ENCODE measurements at places on chromosomes 2 and 18. TPM values are rescaled to one million over a fixed set of nuclear protein-coding genes. Genes with fewer than 3 reads are reported as not detected.

- peak; percentile 50 for DNase-seq
These were observed 26.7 kb downstream of the POLR1A start for GRCh38 chr2:86078774-86079545.

GRCh38 chr2:14189929-14190328 lies 442.6 kb upstream of the LRATD1 start:
- no peak for DNase-seq

- DNase-seq = no peak
These were observed 223.6 kb upstream of the GULP1 start for GRCh38 chr2:188068093-188068492.

GRCh38 chr2:230885463-230886130 lies 20.9 kb downstream of the ITM2C start:
- DNase-seq = no peak

- DNase-seq = no peak
These were observed 26.3 kb downstream of the DHRS9 start for GRCh38 chr2:169095621-169096105.

GRCh38 chr18:47944972-47945852 lies 14.8 kb upstream of the SMAD2 start:
- DNase-seq = no peak

GRCh38 chr18:14769381-14769780 lies 21.4 kb downstream of the ANKRD30B start:
- no peak for DNase-seq

DNA sequence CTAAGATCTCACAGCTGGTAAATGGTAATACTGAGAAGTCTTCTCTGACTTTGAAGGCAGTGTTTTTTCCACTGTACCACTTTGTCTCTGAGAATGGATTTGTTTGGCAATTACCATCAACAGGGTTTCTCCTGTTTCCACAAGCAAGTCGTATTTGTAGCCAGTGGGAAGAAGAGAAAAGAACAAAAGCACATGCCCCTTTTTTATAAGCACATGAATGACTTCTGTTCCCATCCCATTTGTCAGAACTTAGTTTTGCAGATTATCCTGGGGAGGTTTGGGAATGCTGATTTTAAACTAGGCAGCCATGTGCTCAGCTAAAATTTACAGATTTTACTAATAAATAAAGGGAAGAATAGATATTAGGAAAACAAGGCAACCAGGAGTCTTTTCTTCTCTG lies 92.9 kb upstream of the ZSWIM2 start:
- DNase-seq = no peak

- no peak for DNase-seq
These were observed 123.7 kb upstream of the SP3 start for GRCh38 chr2:174088706-174089460.

- no peak for DNase-seq
These were observed 21.7 kb upstream of the BAZ2B start for GRCh38 chr2:159637988-159638501.

DNA sequence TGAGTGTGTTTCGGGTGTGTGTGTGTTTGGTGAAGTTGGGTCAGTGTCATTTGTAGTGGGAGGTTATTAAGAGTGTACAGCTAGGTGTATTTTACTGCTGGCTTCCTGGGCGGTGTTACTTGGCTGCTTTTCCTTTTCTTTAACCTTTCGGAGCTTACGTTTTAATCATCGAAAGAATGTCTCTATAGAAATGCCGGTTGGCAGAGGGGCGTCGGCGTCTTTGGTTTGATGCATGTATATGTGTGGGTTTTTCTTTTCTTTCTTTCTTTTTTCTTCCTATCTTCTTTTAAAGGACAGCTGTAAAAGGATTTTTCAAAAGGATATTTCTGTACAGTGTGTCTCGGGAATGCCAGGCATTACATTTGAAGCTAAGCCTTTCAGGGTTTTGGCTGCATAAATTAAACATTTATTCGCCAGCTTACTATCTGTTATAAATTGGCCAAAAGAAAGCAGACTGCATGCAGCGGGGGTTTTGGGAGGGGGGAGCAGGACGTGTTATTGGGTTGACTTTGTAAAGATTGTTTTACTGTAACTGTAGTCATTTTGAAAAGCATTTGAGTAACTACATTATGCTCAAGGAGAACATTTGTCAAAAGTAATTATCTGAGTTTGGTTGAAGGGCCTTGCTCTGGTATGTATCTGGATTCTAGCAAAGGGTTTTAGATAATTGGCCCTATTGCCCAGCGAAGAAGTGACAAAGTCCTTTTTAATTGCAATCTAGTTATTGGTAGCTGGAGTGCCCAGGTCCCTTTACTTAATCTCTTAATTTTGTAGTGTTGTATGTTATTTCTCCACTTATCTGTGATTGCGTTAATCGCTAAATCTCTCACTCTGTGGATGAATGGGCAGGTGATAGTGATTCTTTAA lies 1.6 kb downstream of the ASXL3 start:
- no peak for DNase-seq

DNA sequence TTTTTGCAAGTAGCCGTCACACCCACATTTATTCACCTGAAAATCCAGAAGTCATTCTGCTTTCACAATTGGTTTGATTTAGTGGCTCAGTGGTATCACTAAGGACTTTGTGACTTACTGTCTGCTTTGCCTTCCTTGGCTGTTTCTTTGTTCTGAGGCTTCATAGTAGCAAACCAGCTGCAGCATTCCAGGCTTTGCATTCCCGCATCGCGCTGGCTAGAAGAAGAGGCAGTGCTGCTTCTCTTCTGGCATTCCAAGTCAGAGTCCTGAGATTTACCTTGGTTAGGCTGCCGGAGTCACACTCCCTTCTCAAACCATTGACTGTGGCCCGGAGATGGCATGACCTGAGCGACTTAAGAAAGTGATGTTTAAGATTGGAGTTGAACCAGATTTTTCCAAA lies 35.1 kb downstream of the MYO1B start:
- DNase-seq = no peak

DNA sequence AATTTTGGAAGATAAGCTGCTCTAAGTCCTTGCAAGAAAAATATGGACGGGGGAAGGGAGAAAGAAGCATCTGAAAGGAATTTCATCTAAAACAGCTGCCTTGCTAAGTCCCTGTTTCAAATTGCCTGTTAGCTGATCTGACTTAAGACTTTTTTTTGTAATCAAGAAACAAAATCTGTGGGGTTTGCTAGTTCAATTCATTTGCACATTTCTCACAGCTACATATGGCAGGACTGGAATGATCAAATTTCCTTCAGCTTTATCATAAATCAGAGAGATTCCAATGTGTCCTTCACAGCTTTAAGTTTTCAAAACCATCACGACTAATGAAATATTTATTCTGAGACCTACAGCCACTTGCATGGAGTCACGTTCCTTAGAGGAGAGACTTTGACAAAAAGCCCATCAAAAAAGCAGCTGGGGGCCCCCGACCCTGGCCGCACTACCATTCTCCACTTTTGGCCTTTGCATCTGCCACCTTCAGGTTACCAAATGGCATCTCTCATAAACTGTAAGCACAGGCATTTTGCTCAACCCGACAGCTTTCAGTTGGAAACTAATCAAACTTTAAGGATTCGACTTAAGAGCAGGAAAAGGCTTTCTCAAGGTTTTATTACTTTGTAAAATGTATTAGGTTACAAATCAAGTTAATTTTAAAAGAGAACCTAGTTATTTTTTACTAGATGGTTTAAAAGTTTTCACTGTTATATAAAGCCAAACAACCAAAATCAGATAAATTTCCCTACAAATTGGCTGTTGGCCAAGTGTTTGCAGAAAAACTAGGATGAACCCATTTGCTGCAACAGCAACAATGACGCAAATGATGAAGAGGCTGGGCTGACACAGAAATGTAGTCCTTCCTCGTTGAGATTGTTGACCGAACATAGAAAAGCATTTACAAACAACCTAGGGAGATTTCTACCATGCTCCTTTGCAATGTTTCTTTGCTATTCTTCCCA lies 100.4 kb upstream of the RND3 start:
- DNase-seq = no peak

- no peak for DNase-seq
These were observed 79.1 kb downstream of the MAPK4 start for GRCh38 chr18:50638884-50639420.

GRCh38 chr2:149627111-149627801 lies 39.7 kb upstream of the MMADHC start:
- no peak for DNase-seq

DNA sequence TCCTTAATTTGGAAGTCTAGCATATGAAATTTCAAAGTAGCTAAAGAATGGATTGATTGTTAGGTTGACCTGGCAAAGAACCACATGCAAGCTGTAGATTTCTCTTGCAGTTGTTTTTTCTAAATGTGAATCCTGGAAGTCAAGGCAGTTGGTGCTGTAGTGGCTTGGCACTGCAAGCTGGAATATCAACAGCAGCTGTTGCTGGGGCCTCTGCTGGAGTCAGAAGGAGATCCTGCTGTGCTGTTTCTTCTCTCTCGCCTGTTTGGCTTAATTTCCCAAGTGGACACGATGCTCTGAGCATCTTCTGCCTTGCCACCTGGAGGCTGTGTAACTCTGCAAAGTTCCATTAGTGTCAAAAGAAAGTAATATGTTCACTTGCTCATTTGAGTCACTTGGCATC lies 12.6 kb downstream of the PIK3C3 start:
- DNase-seq = no peak

DNA sequence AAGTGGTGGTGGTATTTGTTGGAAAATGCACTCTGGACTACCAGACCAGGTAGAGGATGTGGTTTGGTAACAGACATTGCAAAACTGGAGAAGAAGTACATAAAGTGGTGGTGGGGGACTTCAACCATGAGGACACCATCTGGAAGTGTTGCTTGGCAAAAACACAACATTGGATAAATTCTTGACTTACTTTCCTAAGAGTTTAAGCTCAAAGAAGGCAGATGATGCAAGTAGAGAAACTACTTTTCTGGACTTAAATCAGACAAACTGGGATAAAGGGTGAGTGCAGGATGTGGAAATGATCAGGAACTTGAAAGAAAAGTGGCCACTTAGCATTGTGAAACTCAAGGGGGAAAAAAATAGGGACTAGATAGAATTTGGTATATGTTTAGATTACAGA lies 487.4 kb downstream of the ZEB2 start:
- no peak for DNase-seq

GRCh38 chr2:84556190-84556589 lies 39.9 kb downstream of the DNAH6 start:
- no peak for DNase-seq

DNA sequence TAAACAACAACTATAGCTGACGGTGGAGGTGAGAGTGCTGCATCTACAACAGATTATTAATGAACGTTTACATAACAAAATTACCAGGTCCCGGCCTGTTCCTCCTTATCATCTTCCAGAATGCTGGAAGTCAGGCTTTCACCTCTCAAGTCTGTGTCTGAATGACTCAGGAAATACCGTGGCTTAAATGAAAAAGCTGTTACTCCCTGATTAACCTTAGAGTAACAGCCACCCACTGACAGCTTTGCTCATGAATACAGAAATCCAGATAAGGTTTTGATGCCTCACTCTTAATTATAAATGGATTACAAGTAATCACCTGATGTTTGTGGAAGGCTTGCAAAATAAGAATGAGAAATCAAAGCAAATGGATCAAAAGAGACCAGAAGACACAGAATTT lies 885.3 kb upstream of the CELF4 start:
- DNase-seq = no peak

DNA sequence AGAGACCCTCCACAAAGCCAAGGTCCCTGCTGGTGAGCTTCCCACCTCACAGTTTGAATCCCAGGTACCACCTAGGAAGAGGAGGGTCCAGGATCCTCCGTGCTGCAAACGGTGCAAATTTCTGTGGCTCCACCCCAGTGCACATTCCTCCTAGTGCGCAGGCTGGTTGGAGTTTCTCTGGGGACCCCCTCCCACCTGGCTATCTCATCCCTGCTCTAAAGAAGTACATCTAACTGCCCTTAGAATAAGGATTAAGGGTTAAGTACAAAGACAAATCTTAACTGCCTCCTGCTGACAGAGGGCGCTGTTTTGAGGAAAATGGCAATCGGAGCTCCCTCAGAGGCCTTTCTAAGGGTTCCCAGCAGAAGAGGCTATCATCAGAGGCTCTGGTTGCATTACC lies 109.6 kb upstream of the FSIP2 start:
- no peak for DNase-seq

DNA sequence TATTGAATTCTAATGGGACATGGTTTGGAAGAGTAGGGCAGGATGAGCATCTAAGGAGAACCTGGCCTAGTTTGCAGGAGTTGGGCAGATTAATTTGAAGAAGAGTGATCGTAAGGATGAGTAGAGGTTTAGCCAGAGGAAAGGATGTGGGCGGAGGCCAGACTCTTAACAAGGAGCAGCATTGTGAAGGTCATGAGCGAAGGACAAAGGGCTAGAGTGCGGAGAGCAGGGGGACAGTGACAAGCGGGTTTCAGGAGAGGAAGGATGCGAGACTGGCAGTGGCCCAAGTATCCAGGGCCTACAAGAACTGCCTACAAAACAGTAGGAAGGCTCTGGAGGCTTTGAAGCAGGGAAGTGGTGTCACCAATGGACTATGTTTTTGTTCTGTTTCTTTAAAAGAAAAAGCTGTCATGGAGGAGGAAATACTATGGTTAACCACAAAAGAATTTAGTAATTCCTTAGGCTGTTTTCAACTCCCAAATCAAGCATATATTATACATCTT lies 20.1 kb downstream of the SLC66A3 start:
- DNase-seq = no peak

GRCh38 chr18:3610813-3611212 lies 160.8 kb downstream of the TGIF1 start:
- no peak for DNase-seq

- no peak for DNase-seq
These were observed 380.5 kb downstream of the DLGAP1 start for GRCh38 chr18:4074647-4075046.

The MTCL1 gene
- total RNA-seq = 182 TPM

The BOLL gene
- not detected for total RNA-seq

The PREPL gene
- total RNA-seq = 62.7 TPM

The CCDC178 gene
- 0.69 TPM for total RNA-seq

The RND3 gene
- 39.7 TPM for total RNA-seq

The PRADC1 gene
- 20.8 TPM for total RNA-seq

The REEP1 gene
- total RNA-seq = 21.2 TPM

The ADAM23 gene
- total RNA-seq = 2.4 TPM

The MROH2A gene
- total RNA-seq = 1.2 TPM

The RAD51AP2 gene
- total RNA-seq = not detected

Measured in mucosa of gallbladder (tissue), 1 donor.